Stimulated activated CD8-positive, alpha-beta memory T cell treated with anti-CD3 and anti-CD28 coated beads, Interleukin-15, amount 100 ng/mL, for 4 hours (primary cell): ENCODE measurements at places on chromosomes 4 and X.

GRCh38 chr4:69718396-69719271, 41.8 kb downstream of the SULT1B1 start:
- no peak for DNase-seq

GRCh38 chr4:16117164-16117563, 33.3 kb upstream of the PROM1 start:
- no peak for DNase-seq

DNA sequence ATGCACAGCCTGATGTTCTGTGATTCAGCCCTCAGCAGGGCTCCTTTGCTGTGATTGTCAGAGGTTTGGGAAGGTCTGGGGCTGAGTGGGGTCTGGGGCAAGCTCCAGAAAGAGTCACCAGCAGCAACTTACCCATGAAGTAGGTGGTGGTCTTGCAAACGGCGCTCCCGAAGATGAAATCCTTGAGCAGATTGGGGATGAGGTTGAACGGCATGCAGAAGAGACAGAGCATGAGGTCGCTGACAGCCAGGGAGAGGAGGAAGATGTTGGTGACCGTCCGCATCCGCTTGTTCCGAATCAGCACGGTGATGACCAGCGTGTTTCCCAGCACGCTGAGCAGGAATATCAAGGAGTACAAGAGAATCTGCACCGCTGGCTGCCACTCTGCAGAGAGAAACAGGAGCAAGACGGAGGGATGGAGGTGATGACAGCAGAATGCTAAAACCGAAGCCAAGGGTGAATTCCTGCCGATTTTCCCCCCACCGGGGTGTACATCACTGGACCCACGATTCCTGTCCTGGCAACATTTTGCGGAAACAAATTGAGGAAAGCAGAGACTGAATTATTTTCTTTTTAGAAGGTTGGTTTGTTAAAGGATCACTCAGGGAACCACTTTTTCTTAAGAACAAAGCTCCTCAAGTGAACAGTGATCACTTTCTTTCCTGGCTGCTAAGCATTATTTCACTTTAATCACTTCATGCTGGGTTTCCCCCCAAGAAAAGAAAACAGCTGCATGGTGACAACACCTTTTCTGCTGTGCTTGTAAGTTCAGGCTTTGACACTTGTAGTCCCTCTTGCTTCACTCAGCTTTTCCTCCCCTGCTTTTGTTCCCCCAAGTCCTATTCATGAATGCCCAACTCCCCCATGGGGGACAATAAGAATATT, 941 bp downstream of the CCKAR start:
- DNase-seq = no peak

DNA sequence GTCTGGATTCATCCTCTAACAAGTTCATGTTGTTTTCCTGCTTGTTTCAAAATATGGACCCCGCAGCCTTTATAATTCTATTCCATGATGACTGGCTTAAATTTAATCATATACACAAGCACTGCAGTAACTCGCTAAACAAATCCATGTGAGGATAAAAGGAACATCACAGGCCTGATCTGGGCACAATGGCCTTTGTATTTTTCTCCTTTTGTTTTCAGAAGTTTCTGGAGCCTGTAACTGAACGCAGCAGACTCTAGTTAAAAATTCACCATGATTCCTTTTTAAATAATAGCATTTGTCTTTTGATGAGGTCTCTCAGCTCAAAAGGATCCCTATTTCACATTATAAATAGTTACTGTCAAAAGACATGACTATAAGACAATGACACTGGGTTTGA, 30.2 kb upstream of the TMEM184C start:
- DNase-seq = no peak

DNA sequence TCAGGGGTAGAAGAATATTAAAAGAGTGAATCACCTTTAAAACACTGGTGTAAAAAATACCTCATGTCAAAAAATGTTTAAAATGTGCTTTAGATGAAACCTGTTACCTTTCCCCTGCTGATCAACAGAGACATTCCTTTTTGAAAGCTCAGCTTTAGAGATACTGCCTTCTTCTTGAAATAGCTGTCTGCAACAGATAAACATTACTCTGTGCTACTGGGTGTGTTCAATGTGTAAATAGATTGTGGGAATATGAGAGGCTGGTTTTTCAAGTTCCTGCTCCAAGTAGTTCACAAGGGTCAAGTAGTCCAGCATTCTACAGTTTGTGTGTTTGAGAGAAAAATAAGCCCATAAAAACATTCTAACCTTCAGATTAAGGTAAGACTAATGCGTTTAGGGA, at the start of gene SYTL5:
TSS of gene SYTL5 (plus strand) at position 263 of the 400 bp plus-strand sequence. CDS start 27,337 bp downstream, outside the sequence.
- no peak for DNase-seq

DNA sequence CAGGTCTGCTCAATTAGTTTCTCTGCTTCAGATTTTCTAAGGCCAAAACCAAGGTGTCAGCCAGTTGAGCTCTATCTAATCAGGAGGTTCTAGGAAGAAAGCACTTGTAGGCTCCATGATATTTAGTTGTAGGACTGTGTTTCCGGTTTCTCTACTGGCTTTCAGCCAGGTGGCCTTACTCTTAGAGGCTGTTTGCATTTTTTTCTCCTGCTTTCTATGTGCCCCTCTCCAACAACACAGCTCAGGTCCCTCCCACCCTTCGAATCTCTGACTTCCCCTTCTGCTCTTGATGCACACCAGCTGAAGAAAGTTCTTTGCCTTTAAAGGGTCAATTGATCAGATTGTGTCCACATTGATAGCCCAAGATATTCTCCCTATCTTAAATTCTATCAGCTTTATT, 245.2 kb downstream of the RAB28 start:
- no peak for DNase-seq

- no peak for DNase-seq
These were observed 35.9 kb upstream of the STK26 start for GRCh38 chrX:131987252-131987651.

GRCh38 chr4:12583275-12583674, 900.9 kb downstream of the RAB28 start:
- no peak for DNase-seq

DNA sequence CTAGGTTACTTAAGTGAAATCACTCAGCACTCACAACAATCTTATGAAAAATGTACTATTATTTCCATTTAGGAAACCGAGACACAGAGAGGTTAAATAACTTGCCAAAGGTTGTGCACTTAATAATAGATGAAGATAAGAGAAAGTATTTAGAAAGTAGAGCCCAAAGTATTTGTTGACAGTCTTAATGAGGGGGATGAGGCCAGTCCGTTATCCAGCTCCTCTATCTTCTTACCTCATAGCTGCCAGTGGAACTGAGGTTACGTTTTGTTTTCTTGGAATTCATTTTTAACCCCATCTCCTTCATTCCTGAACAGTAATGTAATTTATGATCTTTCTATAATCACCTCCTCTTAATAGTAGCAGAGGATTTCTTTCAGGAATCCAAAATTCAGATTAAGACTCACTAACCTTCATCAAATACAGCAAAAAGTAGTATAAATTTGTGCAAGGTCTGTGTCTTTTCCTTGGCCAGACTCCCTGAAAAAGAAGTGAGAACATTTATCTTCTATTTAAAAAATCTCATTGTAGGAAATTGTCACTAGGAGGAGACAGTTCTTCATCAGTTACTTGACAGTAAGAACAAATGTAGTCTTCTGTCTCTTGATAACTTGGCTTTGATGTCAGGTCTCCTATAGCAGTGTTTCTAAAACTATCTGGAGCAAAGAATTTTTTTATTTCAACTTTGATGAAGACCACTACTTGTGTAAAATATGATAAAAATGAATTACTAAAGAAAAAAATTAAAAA, 35.5 kb downstream of the F8 start:
- DNase-seq = no peak

DNA sequence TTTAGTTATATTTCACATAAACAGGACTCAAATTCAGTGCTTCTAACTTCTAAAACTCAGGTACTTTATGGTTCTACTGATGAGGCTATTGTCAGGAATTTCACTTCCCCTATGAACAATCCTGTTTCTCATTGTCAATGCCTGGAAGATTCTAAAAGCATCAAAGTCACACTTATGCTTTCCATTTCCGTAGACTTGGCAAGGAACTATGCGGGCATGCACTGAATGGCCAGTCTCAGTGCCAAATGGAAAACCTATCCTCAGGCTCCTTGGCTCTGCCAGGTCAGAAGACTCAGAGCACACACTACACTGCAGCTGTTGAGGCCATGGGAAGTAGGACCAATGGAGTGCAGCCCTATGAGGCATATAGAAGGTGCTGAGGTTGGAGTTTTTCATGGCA, 97.0 kb upstream of the PTPN13 start:
- DNase-seq = no peak

GRCh38 chrX:24982306-24982965, 33.3 kb downstream of the ARX start:
- no peak for DNase-seq
